H9 (cell line): ENCODE measurements at places on chromosomes 6 and 20. TPM values are rescaled to one million over a fixed set of nuclear protein-coding genes. Genes with fewer than 3 reads are reported as not detected.

Gene VWA7
- total RNA-seq, result 2.5 TPM in 2 replicates

Gene HLA-DRB1
- total RNA-seq, result 24.7 and 25.9 TPM in 2 replicates

Gene CST5
- not detected in 2 replicates for total RNA-seq

Gene RAB5IF
- 96.5 and 111 TPM in 2 replicates for total RNA-seq

Gene FERMT1
- total RNA-seq, result 9.6 and 9.7 TPM in 2 replicates

Gene SLC22A1
- total RNA-seq, result 0.39 and 0.50 TPM in 2 replicates

Gene TRIM40
- total RNA-seq, result not detected in 2 replicates

Gene IL20RA
- total RNA-seq, result 0.55 and 0.74 TPM in 2 replicates

Gene PSMB1
- 245 and 252 TPM in 2 replicates for total RNA-seq

Gene SLC17A9
- 19.9 and 20.9 TPM in 2 replicates for total RNA-seq

Gene DEFB127
- not detected in 2 replicates for total RNA-seq

Gene DOK5
- 3.0 and 4.5 TPM in 2 replicates for total RNA-seq

Gene HRH3
- 1.8 and 1.9 TPM in 2 replicates for total RNA-seq

Gene NRSN1
- not detected in 2 replicates for total RNA-seq

- H3K4me3 ChIP-seq, result no peak overlapping the region
- H3K27ac ChIP-seq, result no peak overlapping the region
- no peak for DNase-seq
- H3K27me3 ChIP-seq, result no peaks in the 10 kb centered on the region
These were observed 77.2 kb downstream of the SSR1 start for GRCh38 chr6:7235712-7236305.

DNA sequence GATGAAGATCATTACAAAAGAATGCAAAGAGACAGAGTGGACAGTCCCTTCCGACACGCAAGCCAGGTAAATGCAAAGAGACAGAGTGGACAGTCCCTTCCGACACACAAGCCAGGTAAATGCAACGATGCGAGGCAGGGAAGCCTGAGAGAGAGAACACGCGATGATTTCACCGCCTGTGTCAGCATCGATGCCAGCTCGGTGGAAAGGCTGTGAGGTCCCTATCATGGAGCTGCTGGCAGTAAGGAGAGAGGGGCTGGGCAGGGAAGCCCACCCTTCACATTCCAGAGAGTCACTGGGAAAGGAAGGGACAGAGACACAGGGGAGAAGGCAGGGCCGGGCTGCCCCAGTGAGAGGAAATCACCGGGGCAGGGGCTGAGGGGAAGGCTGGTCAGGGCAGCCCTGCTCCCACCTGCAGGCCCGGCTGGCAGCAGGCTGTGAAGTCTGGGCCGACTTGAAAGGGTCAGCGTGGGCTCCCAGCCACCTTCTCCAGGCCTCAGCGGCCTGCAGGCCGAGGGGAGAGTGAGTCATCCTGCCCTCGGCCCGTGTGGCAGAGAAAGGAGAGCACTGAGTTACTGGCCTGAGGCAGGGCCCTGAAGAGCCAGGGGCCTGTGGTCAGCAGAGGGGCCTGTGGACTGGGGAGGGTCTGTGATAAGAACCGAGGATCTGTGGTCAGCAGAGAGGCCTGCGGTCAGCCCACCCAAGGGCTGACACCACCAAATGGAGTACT, 80.4 kb downstream of the DACT2 start:
- no peak for DNase-seq
- no peaks in the 10 kb centered on the region for H3K27me3 ChIP-seq
- H3K36me3 ChIP-seq, result no peaks in the 10 kb centered on the region; the same call in 2 of the 3 replicates
- no peak overlapping the region for H3K4me3 ChIP-seq

DNA sequence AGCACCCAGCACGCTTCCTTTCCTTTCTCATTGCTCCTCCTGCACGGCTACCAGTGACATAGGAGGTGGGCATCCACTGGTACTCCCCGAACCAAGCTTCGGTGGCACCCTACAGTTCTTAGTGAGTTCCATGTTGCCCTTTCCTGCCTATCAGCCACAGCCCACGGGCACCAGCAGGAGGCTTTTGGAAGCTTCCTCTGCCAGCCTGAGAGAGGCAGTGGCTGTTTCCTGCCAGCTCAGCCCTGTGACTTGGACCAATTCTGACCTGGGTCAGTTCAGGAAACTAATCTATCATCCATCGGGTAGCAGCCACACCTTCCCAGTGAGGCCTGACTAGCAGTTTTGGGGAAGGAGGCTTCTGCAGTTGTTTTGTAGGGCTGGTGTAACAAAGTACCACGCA, 176.4 kb upstream of the UST start:
- H3K36me3 ChIP-seq, result no peaks in the 10 kb centered on the region
- H3K27ac ChIP-seq, result no peak overlapping the region
- DNase-seq, result no peak
- no peak overlapping the region for H3K4me3 ChIP-seq
- H3K4me1 ChIP-seq, result peaks cover 3% of the 10 kb centered on the region; the same call in 1 of the 2 replicates

- H3K36me3 ChIP-seq, result no peaks in the 10 kb centered on the region
- no peaks in the 10 kb centered on the region; the same call in 1 of the 2 replicates for H3K4me1 ChIP-seq
- H3K27me3 ChIP-seq, result no peaks in the 10 kb centered on the region
These were observed 75.3 kb upstream of the RIPOR2 start for GRCh38 chr6:25010902-25011625.

- H3K4me3 ChIP-seq, result no peak overlapping the region
- H3K27ac ChIP-seq, result no peak overlapping the region
- no peaks in the 10 kb centered on the region for H3K36me3 ChIP-seq
These were observed 52.4 kb upstream of the TINAG start for GRCh38 chr6:54255886-54256285.

- no peak overlapping the region for H3K27ac ChIP-seq
- H3K4me3 ChIP-seq, result no peak overlapping the region
- no peaks in the 10 kb centered on the region for H3K27me3 ChIP-seq
- H3K36me3 ChIP-seq, result no peaks in the 10 kb centered on the region
- no peaks in the 10 kb centered on the region; the same call in 1 of the 2 replicates for H3K4me1 ChIP-seq
These were observed 11.5 kb upstream of the DEFB113 start for GRCh38 chr6:49980898-49981297.

GRCh38 chr6:105302617-105303128, 100.2 kb downstream of the PREP start:
- no peak overlapping the region for H3K27ac ChIP-seq
- no peaks in the 10 kb centered on the region; the same call in 1 of the 2 replicates for H3K4me1 ChIP-seq
- H3K4me3 ChIP-seq, result no peak overlapping the region
- peak; percentile 39 for DNase-seq
- H3K27me3 ChIP-seq, result no peaks in the 10 kb centered on the region

- no peak overlapping the region for H3K4me3 ChIP-seq
- no peaks in the 10 kb centered on the region for H3K4me1 ChIP-seq
- peaks cover 67% of the 10 kb centered on the region for H3K36me3 ChIP-seq
- H3K27me3 ChIP-seq, result no peaks in the 10 kb centered on the region
These were observed 8.7 kb downstream of the ZNF165 start for GRCh38 chr6:28089054-28089453.

- H3K4me1 ChIP-seq, result no peaks in the 10 kb centered on the region
- peaks cover 1% of the 10 kb centered on the region; the same call in 2 of the 3 replicates for H3K36me3 ChIP-seq
- no peak overlapping the region for H3K4me3 ChIP-seq
- H3K27me3 ChIP-seq, result no peaks in the 10 kb centered on the region
- DNase-seq, result no peak
These were observed 187.6 kb downstream of the TMEM242 start for GRCh38 chr6:157135691-157136090.

GRCh38 chr6:80638213-80639055, 532.0 kb downstream of the BCKDHB start:
- DNase-seq, result peak; percentile 53
- H3K27ac ChIP-seq, result no peak overlapping the region
- no peak overlapping the region for H3K4me3 ChIP-seq

- no peak for DNase-seq
- H3K27ac ChIP-seq, result no peak overlapping the region
- no peaks in the 10 kb centered on the region for H3K27me3 ChIP-seq
- H3K4me3 ChIP-seq, result no peak overlapping the region
- H3K36me3 ChIP-seq, result peaks cover 55% of the 10 kb centered on the region; the same call in 2 of the 3 replicates
- no peaks in the 10 kb centered on the region for H3K4me1 ChIP-seq
These were observed 56.4 kb downstream of the ZMYND8 start for GRCh38 chr20:47300071-47300470.

GRCh38 chr6:35857853-35858252, 52.7 kb downstream of the LHFPL5 start:
- peaks cover 77% of the 10 kb centered on the region for H3K36me3 ChIP-seq
- no peaks in the 10 kb centered on the region for H3K27me3 ChIP-seq
- H3K4me1 ChIP-seq, result no peaks in the 10 kb centered on the region
- no peak overlapping the region for H3K4me3 ChIP-seq
- no peak for DNase-seq
- no peak overlapping the region for H3K27ac ChIP-seq

DNA sequence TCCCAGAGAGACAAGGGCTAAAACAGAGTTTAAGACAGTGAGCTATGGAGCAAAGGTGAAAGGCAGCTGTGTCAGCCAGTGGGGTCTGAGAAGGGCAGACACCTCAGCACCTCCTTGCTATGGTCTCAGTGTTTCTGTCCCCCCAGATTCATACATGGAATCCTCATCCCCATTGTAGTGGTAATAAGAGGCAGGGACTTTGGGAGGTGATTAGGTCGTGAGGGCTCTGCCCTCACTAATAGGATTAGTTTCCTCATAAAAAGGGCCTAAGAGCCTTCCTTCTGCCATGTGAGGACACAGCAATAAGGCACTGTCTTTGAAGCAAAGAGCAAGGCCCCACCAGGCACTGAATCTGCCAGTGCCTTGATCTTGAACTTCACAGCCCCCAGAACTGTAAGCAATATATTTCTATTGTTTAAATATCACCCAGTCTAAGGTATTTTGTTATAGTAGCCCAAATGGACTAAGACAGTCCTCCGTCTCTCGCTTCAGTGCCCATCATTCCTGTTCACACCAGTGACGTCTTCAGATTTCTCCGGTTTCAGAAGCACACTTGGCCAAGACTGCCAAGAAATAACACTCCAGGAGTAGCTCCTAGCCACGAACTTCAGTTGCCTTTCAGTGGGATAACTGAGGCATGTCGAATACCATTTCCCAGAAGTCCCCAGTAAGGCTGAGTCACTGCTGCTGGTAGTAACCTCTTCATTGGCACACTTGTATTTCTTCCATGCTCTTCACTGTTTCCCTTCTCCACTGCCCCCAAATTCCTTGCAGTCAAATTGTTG, 32.8 kb downstream of the SLC13A3 start:
- peaks cover 4% of the 10 kb centered on the region; the same call in 1 of the 2 replicates for H3K4me1 ChIP-seq
- no peaks in the 10 kb centered on the region for H3K27me3 ChIP-seq
- no peak overlapping the region for H3K4me3 ChIP-seq
- H3K27ac ChIP-seq, result no peak overlapping the region
- DNase-seq, result no peak

DNA sequence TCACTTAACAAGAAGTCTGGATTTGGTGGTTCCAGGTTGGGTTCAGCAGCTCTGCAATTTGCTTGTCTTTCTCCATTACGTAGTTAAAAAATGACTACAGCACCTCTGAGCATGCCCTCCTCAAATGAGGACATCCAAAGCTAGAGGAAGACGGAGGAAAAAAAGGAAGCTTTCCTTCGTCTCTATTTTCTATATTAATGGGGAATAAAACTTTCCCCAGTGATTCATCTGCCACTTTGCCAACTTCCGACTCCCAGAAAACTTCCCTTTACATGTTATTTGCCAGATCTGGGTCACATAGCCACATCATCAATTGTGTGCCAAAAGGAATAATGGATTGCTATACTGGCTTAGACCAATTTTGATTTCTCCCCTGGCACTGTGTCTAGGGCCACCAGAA, 69.5 kb downstream of the ZFAND3 start:
- H3K4me1 ChIP-seq, result no peaks in the 10 kb centered on the region
- H3K4me3 ChIP-seq, result no peak overlapping the region
- H3K36me3 ChIP-seq, result no peaks in the 10 kb centered on the region
- DNase-seq, result no peak

DNA sequence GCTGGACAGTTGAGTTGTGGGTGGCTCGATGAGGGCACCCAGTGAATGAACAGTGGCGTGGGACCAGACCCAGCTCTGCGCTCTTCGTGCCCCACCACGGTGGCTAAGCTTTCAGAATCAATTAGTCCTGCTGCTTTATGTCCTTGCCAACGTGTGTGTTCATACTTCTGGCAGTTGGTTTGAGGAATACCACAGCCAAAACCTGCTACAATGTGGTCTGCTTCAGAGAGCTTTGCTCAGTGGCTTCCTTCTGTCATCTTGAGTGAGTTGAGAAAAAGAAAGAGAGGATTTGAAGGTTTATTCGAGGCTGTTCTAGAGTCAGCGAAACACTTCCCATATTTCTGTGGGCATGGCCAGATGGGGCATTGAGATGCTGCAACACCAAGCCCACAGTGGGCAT, 39.5 kb upstream of the SLC22A2 start:
- peaks cover 2% of the 10 kb centered on the region; the same call in 1 of the 2 replicates for H3K4me1 ChIP-seq
- no peak for DNase-seq
- H3K4me3 ChIP-seq, result no peak overlapping the region
- peaks cover 5% of the 10 kb centered on the region for H3K36me3 ChIP-seq
- no peak overlapping the region for H3K27ac ChIP-seq
- no peaks in the 10 kb centered on the region for H3K27me3 ChIP-seq

GRCh38 chr6:161545741-161546140, 271.9 kb upstream of the AGPAT4 start:
- no peaks in the 10 kb centered on the region for H3K27me3 ChIP-seq
- no peak for DNase-seq
- no peak overlapping the region for H3K4me3 ChIP-seq
- no peaks in the 10 kb centered on the region for H3K4me1 ChIP-seq
- H3K27ac ChIP-seq, result no peak overlapping the region
- no peaks in the 10 kb centered on the region for H3K36me3 ChIP-seq

DNA sequence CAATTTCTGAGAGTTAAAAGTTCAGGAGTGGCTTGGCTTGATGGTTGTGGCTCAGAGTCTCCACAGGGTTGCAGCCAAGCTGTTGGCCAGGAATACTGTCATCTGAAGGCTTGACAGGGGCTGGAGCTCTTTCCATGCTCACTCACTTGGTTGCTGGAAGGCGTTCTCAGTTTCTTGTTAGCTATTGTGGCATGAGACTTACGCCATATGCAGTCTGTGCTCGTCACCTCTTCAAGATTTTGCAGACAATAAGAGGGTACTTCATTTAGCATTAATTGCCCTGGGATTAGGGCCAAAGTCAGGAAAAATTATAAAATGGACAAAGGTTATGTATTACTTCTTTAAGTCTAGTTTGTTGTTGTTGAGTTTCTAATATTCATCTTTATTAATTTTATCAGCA, 380.6 kb upstream of the MAP3K7 start:
- H3K27ac ChIP-seq, result no peak overlapping the region
- no peaks in the 10 kb centered on the region; the same call in 1 of the 2 replicates for H3K4me1 ChIP-seq
- no peaks in the 10 kb centered on the region for H3K36me3 ChIP-seq
- no peak for DNase-seq
